ENCODE measurements at places on chromosomes 13 and 19. TPM values are rescaled to one million over a fixed set of nuclear protein-coding genes. Genes with fewer than 3 reads are reported as not detected.
A peak's percentile ranks its signal among the peaks of the same experiment; 100 is the strongest.

The TEX29 gene
- 0.81 TPM for total RNA-seq

The OXGR1 gene
- total RNA-seq = 0.55 TPM

GRCh38 chr19:46383171-46383815 is 30.1 kb downstream of the CCDC8 start:
- peak; percentile 16 for DNase-seq

The DLL3 gene
- not detected for total RNA-seq

The APC2 gene
- total RNA-seq = 0.20 TPM

GRCh38 chr19:42090672-42091071 is 14.7 kb downstream of the ZNF574 start:
- DNase-seq = no peak

DNA sequence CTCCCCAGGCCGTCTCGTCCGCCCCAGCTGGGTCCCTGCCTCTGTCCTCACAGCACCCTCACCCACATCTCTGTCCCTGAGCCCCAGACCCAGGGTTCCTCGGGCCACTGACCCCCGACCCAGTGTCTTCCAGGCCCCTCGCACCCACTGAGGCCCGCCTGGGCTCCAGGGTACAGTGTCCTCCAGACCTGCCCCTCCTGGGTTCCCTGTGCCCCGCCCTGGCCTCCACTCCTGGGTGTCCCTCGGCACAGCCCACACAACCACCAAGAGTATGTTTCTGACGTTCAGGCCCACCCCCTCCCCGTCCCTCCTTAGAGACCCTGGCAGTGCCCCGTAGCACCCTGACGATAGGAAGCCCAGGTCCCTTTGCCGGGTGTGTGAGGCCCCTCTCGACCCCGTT is 22.6 kb upstream of the NCCRP1 start:
- no peak for DNase-seq

DNA sequence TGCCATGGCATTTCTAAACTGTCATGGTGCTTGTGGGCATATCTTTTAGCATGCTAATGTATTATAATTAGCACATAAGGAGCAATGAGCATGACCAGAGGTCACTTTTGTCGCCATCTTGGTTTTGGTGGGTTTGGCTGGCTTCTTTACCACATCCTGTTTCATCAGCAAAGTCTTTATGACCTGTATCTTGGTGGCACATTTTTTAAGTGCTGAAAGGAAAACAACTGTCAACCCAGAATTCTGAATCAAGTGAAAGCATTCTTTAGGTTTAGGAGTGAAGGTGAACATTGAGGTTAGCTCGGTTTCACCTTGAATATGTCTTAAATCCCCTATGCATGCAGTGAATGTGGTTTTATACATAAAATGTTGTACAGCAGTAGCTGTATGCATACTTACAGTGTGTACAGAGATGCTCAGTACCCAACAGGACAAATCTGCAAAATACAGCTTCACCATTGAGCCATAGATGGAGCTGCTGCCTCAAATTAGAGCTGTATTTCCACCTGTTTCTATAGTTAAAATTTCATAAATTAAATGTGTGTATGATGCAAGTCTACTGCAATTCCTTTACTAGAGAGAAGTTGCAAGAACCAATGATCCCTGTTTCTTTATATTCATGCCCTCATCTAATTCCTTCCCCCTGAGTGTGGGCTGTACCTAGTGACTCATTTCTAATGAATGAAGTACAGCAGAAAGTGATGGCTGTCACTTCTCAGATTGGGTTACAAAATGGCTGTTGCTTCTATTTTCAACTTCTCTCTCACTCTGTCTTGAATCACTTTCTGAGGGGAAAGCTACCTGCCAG is 25.2 kb upstream of the IGSF23 start:
- DNase-seq = no peak

- no peak for DNase-seq
Observed at GRCh38 chr13:50722440-50723125, 120.9 kb downstream of the DLEU7 start.

The SOX1 gene
- total RNA-seq = not detected

The RETN gene
- 12.5 TPM for total RNA-seq

DNA sequence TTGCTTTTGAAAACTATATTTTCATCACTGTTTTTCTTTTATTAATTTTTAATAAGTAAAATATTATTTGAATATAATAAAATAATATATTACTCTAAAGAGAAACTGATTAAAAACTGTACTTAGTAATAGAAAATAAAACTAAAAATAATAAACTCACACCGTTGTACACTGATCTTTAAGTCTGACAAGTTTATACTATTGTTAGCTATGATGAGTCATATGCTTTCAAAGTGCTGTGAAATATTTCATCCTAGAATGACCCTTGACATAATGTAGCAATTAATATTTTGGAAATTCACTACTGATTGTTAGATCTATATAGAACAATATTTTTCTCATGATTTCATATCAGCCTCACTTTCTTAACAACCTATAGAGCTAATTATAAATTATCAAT is 1040.6 kb upstream of the SPRY2 start:
- DNase-seq = no peak

The MRPL4 gene
- total RNA-seq = 41.5 TPM

The CACNG8 gene
- 0.12 TPM for total RNA-seq

GRCh38 chr13:102355251-102355650 is 46.6 kb downstream of the FGF14 start:
- no peak for DNase-seq

DNA sequence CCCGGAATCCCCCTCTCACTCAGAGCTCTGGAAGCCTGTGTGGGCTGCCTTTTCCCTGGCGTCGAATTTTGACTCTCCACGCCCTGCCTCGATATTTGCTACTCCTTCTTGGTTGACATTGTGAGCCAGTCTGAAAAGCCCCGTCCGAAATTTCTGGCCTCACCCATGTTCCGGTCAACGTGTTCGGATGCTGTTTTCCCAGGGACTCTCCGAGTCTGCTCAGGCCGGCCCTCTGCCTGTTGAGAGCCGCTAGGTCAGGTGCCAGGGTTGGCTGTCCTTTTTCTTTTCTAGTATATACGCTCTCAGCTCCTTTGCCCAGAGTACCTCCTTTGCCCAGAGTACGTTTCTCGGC is 6.8 kb upstream of the DGKH start:
- DNase-seq = peak; percentile 77

GRCh38 chr13:80171096-80171495 is 169.8 kb downstream of the SPRY2 start:
- no peak for DNase-seq

- DNase-seq = no peak
Observed at GRCh38 chr13:82358284-82358683, 1524.0 kb downstream of the SLITRK1 start.

The RDH8 gene
- total RNA-seq = not detected

The TMEM238 gene
- total RNA-seq = 19.8 TPM

The ZNF331 gene
- total RNA-seq = 30.1 TPM

DNA sequence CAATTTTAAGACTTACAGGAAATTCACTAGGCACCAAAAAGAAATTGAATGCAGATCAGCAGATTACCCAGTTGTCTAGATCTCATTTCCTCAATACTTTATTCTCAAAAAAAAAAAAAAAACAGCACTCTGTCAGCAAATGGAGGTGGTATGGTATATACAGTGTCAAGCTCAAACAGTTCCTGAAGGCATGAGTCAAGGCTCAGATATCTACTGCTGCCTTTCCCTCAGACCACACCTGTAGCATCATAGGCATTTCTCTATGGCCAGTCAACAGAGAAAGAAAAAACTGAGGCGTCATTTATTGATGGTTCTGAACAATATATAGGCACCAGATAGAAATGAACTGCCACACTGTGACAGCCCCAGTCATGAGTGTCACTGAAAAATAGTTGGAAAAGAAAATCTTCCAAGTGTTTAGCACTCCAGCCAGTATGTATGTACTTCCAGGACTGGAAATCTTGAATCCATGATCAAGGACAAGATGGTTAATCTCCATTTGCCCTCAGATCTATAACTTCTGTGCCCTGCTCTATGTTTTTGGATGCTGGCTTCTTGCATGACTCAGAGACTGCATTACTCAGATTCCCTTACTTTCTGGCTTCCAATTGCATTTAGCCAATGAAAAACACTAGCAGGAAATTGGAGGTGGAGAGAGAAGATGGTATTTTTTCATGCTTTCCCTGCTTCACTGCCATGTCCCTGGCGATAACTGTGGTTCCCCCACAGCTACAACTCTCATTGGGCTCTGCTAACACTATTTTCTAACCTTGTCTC is 8.4 kb upstream of the COG3 start:
- no peak for DNase-seq

The FUT3 gene
- total RNA-seq = 17.3 TPM

The KMT2B gene
- total RNA-seq = 36.6 TPM

- no peak for DNase-seq
Observed at GRCh38 chr13:40987606-40988280, 31.4 kb downstream of the ELF1 start.

The TMEM59L gene
- total RNA-seq = 2.2 TPM

DNA sequence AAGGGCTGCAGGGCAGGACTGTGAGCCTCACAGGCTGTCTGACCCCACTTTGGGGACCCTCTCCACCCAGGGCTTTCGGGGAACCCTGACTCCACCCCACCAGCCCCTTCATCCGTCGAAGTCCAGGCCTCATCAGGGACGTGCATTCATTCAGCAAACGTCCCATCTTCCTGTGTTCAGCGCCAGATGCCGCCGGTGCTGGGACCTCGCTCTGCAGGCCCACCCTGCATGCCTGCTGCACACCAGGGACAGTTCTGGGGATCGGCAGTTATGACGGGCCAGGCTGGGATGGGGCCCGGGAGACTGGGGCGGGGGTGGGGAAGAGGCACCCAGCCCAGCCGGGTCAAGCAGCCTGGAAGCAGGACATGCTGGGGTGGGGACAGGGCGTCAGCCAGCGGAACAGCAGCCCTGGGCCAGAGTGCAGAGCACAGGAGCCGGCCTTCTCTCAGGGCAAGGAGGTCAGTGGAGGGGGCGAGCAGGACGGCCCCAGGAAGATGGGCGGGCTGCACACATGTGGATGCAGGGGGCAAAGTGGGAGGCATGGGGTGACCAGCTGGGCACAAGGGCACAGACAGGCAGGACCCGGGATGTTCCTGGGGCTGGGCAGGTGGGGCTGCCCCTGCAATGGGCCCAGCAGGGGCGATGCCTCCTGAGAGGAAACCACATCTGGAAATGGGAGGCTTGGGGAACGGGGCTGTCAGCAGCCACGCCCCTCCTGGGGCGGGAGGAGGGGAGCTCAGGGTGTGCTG is 5.1 kb downstream of the GAMT start:
- no peak for DNase-seq

DNA sequence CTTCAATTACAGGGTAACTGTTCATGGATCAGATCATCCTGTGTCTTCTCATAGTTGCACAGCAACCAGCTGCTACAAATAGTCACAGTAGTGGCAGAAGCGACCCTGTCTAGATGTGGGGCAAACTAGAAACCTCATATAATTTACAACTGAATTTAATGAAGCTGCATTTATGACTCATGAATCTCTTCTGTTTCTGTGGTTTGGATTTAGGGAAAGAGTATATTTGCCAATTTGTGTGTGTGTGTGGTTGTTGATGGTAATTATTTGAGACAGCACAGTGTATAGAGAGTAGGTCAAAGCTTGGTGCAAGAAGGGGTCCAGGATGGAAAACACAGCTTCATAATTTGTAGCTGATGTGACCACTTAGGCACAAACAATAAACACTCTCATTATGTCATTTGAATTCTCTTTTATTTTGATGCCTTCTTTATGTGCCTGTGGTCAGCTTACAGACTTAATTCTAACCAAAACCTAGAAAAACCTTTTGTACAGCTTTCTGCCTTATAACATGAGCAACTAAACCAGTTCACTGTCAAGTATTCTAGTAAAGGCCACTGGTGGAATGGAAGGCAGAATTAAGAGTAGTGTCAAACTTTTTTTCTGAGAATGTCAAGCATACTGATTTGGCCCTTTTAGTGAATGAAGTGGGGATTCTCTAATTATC is 218.1 kb downstream of the TBC1D4 start:
- no peak for DNase-seq

- no peak for DNase-seq
Observed at GRCh38 chr19:9128171-9128570, 1.4 kb upstream of the OR7G3 start.

The KLK4 gene
- not detected for total RNA-seq

- DNase-seq = no peak
Observed at GRCh38 chr13:32001154-32001768, 30.3 kb upstream of the FRY start.

DNA sequence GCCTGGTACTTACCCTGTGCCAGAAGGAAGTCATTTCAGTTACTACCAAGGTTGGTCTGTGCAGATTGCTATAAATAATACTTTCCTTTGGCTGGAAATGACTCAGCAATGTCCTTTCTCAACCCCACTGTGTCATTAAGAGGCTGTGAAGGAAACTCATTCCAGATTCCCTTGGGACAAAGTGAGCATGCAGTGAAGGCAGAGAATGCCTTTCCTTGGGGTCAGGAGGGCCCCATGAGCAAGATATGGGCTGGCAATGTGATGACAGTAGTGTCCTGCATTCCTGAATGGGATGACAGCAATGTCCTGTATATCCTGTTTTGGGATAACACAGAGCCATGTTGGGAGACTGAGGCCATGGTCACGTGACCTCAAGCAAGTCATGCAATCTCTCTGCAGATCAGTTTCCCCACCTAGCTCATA is 213.1 kb upstream of the TMTC4 start:
- DNase-seq = no peak

The MYPOP gene
- total RNA-seq = 7.9 TPM

DNA sequence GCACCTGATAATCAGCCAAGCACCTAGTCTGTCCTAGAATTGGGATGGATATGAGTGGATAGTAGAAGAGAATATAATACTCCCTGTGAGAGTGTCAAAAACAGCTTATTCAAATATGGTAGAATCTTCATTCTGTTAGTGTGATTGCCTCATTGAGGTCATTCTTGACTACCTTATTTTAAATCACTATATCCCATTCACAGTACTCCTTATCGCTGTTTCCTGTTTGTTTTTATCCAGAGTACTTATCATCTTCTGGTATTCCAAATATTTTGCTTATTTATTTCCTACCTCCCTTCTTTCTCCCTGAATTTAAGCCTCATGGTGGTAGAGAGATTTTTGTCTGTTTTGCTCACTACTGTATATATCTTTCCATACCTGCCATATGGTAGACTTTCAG is 9.9 kb downstream of the NDFIP2 start:
- DNase-seq = no peak

DNA sequence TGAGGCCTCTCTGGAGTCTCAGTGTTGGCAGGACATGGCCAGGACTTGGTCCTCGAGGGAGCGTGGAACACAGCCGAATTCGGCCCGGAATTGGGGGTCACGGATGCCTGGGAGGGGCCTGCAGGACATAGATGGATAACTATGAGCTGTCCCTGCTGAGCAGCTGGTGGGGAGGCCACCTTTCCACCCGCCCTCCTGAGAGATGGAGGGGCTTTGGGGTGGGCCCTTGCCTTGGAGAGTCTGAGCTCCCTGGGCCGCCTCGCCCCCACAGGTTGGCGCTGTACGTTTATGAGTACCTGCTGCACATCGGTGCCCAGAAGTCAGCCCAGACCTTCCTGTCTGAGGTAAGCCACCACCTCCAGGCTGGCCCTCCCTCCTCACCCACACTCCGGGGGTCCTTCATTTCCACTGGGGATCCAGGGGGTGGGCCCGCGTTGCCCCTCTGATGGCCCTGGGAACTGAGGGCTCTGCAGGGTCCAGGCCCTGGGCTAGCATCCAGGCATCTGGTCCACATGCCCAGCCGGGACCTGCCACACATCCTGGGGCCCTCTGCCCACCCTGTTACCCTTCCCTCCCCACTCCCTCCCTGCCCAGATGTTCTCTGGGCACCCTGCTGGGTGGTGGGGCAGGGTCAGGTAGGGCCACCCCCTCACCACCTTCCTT is 8.0 kb downstream of the SSBP4 start:
- DNase-seq = no peak
